ENCODE measurements at places on chromosomes 6 and 20.

DNA sequence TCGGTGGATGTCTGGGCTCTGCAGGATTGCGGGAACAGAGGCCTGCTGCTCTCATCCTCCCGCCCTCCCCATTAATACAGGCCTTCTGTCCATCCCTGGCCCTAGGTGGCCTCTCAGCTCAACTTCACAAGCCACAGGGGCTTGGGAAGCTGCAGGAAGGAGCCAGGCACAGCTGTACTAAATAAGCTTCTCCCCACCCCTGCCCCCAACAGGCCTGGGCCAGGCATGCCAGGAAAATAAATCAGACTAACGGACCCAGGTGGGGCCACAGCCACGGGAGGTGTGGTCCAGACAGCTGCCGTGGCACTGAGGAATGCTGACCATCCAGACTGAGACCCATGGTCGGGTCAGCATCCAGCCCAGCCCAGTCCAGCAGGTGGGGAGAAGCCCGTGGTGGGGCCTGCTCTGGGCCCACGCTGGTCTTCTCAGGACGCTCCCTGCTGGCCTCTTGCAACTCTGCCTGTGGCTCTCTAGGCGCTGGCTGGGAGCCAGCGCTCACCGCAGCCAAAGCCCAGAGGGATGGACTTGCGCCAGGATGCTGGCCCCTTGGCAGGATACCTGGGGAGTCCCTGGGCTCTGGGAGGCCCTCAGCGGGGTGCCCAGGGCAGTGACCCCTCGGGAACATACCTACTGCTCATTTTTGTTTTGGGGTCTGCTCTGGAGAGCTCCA lies 8.6 kb upstream of the YTHDF1 start:
- DNase-seq = no peak

DNA sequence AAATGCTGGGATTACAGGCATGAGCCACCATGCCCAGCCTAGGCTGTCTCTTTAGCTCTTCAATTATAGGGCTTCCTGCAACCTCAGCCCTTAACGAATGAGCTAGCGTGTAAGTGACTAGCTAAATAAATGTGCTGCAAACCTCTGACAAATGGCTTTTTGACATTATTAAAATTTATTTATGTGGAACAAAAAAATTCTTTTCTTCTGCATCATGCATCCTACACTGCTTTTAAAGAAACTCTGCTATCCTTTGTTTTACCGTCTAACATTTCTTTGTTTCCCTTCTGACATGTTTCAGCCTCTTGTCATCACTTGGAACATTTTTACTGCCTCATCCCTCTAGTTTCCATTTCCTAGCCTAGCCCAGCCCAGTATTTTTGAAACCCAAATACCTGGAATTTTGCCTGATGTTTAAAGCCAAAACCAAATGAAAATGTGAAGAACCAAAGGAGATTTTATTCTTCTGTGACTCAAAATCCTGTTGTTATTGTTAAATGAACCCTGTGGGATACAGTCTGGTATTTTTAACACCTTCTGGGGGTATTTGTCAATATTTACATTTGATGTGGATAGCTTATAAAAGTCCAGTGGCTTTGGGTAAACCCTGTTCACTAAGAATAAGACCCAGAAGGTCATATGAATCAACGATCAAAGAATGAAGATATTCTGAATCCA lies 9.5 kb downstream of the NT5E start:
- DNase-seq = no peak

GRCh38 chr6:37867756-37868446 lies 48.4 kb downstream of the ZFAND3 start:
- DNase-seq = no peak

DNA sequence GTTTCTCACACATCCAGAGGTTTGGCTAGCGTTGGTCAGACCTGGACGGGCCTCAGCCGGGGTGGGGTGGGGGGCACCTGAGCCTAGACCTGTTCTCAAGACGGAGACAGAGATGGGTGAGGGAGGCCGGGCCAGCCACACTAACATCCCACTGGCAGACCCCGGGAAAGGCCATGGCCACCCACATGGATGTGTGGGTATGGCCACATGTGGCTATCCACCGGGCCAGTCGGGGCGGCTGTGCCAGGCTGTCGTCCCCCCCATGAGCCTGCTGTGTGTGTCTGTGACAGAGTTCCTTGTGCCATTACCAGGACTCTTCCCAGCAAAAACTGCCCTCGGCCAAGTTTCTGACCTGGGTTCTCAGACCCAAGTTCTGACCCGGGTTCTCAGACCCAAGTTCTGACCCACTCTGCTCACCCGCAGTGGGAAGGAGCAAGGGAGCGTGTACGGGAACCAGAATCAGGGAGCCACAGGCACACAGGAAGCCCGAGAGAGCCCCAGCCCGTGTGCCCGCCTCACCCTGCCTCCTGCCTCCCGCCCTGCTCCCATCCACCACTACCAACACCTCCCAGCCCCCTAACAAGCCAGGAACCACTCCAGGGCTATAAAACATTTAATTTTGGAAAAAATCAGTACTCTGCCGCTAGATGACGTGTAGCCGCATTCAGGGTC lies 255.5 kb downstream of the TAF4 start:
- no peak for DNase-seq

DNA sequence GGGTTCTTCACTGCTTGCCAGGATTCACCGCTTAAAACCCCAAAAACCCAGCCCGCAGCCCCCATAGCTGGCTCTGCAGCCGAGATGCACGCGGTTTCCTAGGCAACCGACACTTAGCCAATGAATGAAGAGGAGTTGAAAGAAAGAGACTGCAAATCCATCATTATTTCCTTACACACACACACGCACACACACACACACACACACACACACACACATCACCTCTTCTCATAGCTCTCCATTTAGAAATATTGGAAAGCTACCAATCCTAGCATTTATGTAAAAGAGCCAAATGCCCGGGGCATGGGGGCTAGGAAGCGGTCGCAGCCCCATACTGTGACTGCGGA lies 3.4 kb upstream of the TUBB2B start:
- DNase-seq = no peak

DNA sequence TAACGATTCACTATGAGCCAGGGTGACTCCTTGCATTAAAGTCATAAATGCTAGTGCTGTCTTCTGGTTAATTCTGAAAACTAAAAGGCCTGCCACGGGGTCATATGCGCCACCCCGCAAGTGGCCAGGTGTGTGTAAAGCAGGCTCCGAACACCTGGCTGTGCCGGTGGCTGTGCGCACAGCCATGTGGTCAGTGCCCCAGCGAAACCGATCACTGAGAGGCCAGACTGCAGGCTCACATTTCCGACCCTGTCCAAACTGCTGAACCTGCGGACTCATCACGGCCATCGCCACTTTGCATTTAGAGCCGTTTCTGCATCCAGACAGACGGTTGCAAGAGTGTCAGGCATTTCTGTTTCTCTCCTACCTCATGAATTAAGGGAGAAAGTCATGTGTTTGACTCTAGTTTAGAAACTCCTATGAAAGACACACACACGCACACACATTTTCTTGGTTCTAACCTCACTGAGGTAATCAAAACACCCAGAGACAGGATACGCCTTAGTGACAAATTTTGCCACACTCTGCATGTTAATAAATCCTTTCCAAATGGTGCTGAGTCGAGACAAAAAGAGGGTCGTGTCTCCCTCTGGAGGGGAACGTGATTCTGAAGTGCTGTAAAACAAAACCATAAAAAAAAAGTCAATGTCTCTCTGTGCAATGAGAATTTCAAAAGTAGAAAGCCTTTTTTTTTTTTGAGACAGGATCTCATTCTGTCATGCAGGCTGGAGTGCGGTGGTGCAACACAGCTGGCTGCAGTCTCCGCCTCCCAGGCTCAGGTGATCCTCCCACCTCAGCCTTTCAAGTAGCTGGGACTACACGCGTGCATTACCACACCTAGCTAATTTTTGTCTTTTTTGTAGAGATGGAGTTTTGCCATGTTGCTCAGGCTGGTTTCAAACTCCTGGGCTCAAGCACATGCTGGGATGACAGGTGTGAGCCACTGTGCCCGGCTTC lies 31.0 kb upstream of the TCFL5 start:
- DNase-seq = no peak

DNA sequence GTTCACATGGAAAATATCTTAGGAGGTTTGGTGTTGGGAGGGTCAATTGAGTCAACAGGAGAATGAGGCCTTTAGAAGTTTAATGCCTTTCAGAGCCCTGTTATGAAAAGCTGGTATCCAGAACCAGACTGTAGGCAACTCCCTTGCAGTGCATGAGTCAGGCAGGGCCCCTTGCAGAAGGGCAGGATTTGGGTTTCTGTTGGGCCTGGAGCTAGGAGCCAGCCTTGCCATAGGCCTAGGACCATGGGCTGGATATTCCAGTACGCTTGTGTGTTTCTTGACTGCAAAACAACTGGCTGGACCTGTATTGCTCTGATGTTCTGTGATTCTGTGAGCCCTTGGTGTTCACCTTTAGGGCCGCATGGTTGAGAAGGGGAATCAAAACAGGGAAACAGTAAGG lies 350.9 kb upstream of the PRND start:
- no peak for DNase-seq

GRCh38 chr20:43960231-43960630 lies 45.6 kb downstream of the TOX2 start:
- no peak for DNase-seq

DNA sequence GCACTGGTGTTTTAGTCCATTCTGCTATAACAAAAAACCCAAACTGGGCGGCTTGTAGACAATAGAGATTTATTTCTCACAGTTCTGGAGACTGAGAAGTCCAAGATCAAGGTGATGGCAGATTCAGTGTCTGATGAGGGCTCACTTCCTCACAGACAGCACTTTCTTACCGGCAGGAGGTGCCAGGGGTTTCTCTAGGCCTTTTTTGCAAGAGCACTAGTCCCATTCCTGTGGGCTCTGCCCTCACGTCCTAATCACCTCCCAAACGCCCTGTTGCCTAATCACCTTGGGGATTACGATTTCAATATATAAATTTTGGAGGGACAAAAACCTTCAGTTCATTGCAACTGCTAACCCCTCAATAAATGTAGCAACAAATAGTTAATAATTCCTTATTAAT lies 140.0 kb upstream of the SGK1 start:
- no peak for DNase-seq

GRCh38 chr6:86934365-86934764 lies 3.0 kb upstream of the HTR1E start:
- no peak for DNase-seq

DNA sequence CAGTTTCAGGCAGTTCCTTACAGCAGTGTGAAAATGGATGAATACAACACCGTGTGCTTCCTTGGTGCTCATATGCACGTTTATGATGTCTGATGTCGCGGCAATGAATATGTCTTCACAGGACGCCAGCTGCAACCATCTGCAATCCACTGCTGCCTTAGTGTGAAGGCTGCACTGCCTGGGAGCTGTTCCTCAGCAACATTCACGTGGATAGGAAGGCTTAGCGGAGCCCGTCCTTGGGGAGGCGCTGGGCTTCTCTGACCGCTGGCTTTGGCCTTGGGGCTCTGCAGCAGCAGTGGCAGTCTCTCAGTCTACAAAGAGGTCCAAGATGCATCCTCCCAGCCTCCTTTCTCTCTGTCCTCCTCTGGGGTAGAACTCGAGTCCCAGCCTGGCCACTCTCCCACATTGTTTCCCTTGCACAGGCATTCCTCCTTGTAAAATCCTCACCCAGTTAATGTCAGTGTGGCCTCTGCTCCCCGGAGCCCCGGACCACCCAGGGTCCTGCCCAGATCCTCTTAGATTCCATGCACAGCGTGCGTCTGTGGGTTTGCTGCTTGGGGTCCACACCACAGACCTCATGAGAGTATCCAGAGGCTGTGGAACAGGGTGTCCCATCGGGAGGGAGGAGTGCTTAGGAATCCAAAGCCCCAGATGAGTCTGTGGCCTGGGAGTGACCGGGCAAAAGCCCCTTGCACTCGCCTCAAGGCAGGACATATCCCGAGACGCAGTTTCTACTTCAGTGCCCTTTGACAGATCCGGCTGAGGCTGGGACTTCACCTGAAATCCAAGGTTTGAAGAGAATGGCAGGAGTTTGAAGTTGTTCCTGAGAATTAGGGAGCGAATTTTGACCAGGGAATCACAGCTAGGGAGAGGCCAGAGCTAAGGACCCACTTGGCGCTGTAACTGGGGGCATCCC lies 181.3 kb downstream of the THBS2 start:
- DNase-seq = no peak

- DNase-seq = no peak
These were observed 466 bp upstream of the PSMB1 start for GRCh38 chr6:170553534-170554012.

DNA sequence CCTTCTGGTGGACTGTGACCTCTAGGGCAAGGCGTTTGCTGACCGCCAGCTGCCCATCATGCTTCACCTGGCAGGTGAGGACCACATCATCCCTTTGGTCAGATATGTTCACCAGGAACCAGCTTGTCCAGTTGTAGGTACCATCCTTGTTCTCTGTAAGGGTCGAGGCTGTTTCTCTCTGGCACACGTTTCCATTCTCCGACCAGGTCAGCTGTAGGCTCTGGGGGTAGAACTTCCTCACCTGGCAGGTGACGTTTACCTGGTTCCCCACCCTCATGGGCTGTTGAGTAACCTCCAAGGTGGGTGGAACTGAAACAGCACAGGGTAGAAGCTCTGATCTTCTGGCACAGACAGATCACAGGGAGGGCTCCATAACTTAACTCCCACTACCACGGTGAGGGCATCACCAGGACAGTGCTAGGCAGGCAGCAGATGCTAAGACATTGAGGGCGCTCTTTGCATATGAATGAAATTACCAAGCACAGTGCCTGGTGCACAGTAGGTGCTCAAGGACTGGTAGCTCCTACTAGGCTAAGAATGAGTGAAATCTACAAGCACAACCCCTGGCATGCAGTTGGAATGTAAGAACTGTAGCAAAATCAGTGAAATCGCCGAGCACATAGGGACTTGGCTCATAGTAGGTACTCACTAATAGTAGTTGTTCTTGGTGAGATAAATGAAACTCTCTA lies 15.6 kb upstream of the SIRPB1 start:
- no peak for DNase-seq

DNA sequence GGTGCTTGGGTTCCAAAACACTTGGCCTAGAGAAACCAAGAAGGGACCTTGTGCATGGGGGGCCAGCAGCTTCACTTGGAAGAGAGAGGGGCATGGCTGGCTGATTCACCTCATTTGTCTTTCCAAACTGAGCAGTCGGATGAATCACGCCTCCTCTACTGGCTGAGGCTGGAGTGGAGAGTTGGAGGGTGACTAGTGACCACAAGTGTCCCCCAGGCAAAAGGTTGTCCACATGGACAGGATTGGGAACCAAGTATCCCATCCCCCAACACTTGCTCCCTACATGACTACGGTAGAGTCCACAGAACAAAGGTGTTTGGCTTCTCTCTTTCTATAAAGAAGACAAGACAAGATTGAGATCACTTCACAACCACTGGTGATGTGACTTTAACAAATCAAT lies 875.6 kb downstream of the QKI start:
- no peak for DNase-seq

GRCh38 chr6:55868771-55869479 lies 6.5 kb downstream of the BMP5 start:
- no peak for DNase-seq

DNA sequence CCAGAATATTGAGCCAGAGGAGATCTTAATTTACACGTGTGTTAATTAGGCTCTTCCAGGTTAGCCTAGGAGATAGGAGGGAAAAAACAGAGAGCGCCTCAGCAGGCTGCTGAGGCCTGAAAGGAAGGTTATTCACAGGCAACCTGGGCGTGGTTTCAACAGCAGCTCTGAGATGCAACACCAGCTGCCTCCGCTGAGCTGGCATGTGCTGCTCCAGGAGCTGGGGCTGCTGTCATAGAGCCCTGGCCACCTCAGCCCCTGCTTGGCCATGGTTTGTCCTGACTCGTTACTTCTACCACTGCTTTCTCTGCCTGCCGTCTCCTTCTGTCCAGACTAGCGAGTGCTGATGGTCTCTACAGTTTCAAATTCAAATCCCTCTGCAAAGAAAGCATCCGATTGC lies 32.4 kb upstream of the RPP40 start:
- no peak for DNase-seq

Data from stimulated activated CD8-positive, alpha-beta memory T cell treated with anti-CD3 and anti-CD28 coated beads, Interleukin-7, amount 100 ng/mL, for 4 hours (primary cell).